ENCODE measurements at places on chromosomes 5 and 9. TPM values are rescaled to one million over a fixed set of nuclear protein-coding genes. Genes with fewer than 3 reads are reported as not detected.

- no peak for DNase-seq
- H3K27me3 ChIP-seq, result no peaks in the 10 kb centered on the region
- H3K36me3 ChIP-seq, result no peaks in the 10 kb centered on the region
- H3K4me1 ChIP-seq, result peaks cover 86% of the 10 kb centered on the region
These were observed 294.5 kb downstream of the ARHGAP26 start for GRCh38 chr5:143064676-143065075.

ZNF608 gene
- 0.45 TPM for total RNA-seq

DNA sequence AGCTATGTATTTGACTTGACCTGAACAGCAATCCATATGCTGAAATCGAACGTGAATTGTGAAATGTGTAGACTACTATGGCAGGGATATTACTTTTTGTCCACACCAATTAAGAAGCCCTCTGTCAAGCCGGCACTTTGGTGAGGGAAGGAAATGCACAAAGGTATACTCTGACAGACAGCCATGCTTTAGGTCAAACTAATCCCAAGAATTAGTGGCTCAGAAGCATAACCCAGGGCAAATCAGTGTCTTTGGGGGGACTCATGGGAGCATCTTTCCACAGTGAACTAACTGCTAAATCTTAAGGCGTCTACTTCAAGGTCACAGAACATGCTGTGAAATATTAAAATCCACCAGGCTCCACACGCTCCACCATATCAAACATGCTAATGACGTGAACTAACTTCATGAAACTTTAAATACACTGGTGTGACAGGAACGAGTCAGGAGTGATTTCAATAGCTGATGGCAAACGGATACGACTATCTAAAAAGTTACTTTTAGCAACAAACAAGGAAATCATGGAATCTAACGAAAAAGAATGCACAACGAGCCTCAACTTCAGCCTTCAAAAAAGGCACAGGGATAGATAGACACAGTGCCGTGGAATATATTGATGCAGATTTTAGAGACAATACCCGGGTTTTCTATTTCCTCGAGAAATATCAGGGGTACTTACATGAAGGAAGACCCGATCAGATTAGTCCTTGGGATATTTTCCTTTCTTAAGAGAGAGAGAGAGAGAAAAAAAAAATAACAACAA lies 527 bp downstream of the MEF2C start:
- H3K4me3 ChIP-seq, result peak overlapping the region; percentile 98
- DNase-seq, result no peak
- no peaks in the 10 kb centered on the region for H3K27me3 ChIP-seq
- H3K4me1 ChIP-seq, result peaks cover 47% of the 10 kb centered on the region
- peak overlapping the region; percentile 99 for H3K27ac ChIP-seq

GRCh38 chr5:114152656-114153360 lies 209.1 kb upstream of the KCNN2 start:
- no peak overlapping the region for H3K4me3 ChIP-seq
- no peak for DNase-seq
- peaks cover 17% of the 10 kb centered on the region for H3K4me1 ChIP-seq
- H3K27me3 ChIP-seq, result 0 out of 2 replicates have a peak, but pooled peaks cover 2% of the 10 kb centered on the region

SH3RF2 gene
- 1.7 TPM for total RNA-seq

GRCh38 chr9:13770956-13771355 lies 491.5 kb upstream of the MPDZ start:
- no peak overlapping the region for H3K27ac ChIP-seq
- H3K4me1 ChIP-seq, result no peaks in the 10 kb centered on the region
- H3K4me3 ChIP-seq, result no peak overlapping the region
- H3K36me3 ChIP-seq, result no peaks in the 10 kb centered on the region
- H3K27me3 ChIP-seq, result no peaks in the 10 kb centered on the region

- no peaks in the 10 kb centered on the region for H3K4me1 ChIP-seq
- H3K27me3 ChIP-seq, result peaks cover 10% of the 10 kb centered on the region
- H3K4me3 ChIP-seq, result no peak overlapping the region
These were observed 71.0 kb upstream of the MELK start for GRCh38 chr9:36501727-36502126.

DNA sequence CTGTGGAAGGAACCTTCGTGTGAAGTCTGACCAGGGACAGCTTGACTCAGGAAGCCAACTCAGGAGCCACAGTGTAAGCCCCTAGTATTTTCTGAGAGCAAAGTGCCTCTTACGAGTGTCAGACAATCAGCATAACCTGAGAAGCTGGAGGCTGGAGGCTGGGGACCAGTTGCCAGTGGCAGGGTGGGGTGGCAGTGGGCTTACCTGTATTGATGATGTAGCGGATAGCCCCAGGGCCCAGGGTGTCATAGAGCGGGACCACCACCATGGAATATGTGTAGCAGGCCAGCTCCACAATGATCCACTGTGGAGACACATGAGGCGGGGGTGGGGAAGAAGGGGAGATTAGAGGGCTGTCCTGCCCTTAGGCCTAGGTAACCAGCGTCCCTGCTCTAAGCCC lies 22.9 kb downstream of the ACSL6 start:
- H3K27ac ChIP-seq, result no peak overlapping the region
- peaks cover 10% of the 10 kb centered on the region for H3K27me3 ChIP-seq
- H3K36me3 ChIP-seq, result no peaks in the 10 kb centered on the region
- H3K4me3 ChIP-seq, result no peak overlapping the region

- no peak for DNase-seq
- H3K36me3 ChIP-seq, result no peaks in the 10 kb centered on the region
- H3K27me3 ChIP-seq, result peaks cover 7% of the 10 kb centered on the region
- H3K27ac ChIP-seq, result no peak overlapping the region
- no peaks in the 10 kb centered on the region for H3K4me1 ChIP-seq
These were observed 219.8 kb upstream of the MAP3K1 start for GRCh38 chr5:56595566-56595965.

DNA sequence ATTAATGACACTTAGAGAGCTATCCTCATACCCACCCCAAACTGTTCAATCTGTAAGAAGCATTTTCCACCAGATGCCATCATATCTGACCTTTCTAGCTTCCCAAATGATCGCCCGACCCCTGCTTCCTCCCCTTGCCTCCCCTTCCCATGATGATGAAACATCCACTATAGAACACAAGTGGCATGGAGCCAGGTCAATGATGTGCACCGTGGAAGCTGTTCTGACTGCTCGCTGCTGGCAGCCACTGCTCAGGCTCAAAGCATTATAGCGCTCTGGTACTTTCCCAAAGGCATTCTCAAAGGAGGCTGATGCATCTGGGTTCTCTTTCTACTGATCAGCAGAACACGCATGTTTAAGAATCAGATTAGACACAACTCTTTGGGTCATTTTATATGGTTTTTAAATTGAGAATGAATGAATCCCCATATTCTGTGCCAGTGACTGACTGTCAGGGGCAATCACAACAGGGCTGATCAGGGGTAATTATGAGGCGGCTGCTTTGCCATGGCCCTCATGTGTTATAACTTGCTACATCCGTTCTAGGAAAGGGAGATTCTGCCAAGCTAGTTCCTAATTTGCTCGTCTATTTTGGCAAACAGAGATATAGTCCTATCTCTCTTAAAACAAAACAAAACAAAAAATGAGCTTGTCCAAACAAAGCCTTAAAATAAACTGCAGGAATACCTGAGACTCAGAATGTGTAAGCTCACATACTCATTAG lies 343.7 kb downstream of the ENC1 start:
- no peak for DNase-seq
- no peak overlapping the region for H3K27ac ChIP-seq
- no peaks in the 10 kb centered on the region for H3K36me3 ChIP-seq
- no peaks in the 10 kb centered on the region for H3K4me1 ChIP-seq

DNA sequence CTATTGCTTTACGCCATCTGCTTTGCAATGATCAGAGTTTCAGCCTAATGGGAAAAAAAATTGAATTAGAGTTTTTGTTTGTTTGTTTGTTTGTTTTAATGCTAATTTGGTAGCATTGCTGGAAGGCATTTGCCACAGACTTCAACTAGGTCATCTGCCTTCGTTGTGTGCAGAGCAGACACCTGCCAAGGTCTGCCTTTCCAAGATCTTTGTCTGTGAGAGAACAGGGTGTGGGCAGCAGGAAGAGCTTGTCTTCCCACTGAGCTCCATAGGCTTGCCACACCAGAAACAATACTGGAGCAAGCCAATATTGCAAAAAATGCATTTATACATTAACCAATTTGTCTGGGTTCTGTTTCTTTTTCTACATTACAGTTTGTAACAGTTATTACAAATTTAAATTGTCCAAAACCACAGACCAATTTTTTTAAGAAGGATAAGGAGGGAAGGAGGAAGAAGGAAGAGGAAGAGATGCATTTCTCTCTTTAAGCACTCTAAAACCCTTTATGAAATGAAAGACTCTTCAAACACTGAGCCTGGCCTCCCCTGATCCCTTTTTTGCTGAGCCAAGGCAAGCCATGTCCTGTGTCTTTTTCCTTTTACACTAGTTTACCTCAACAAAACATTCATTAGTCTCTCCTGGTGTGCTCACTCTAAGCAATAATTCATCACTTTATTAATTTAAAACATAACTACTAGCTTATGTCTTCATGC lies 210.5 kb downstream of the SNX18 start:
- DNase-seq, result no peak
- H3K27me3 ChIP-seq, result no peaks in the 10 kb centered on the region
- H3K4me1 ChIP-seq, result peaks cover 21% of the 10 kb centered on the region
- H3K4me3 ChIP-seq, result no peak overlapping the region
- H3K36me3 ChIP-seq, result no peaks in the 10 kb centered on the region

- peaks cover 7% of the 10 kb centered on the region for H3K4me1 ChIP-seq
- no peak overlapping the region for H3K4me3 ChIP-seq
- no peaks in the 10 kb centered on the region for H3K36me3 ChIP-seq
- H3K27ac ChIP-seq, result no peak overlapping the region
- H3K27me3 ChIP-seq, result no peaks in the 10 kb centered on the region
These were observed 9.5 kb upstream of the NANS start for GRCh38 chr9:98047002-98047401.

FOXD4L5 gene
- total RNA-seq, result 0.09 TPM
